Stimulated activated CD4-positive, alpha-beta T cell treated with anti-CD3 and anti-CD28 coated beads, Interleukin-1b, Interleukin-23, amount 100 ng/mL, for 4 hours (primary cell): ENCODE measurements at places on chromosomes 7 and 10.

- no peak for DNase-seq
Observed at GRCh38 chr10:131726967-131727366, 173.8 kb upstream of the PPP2R2D start.

DNA sequence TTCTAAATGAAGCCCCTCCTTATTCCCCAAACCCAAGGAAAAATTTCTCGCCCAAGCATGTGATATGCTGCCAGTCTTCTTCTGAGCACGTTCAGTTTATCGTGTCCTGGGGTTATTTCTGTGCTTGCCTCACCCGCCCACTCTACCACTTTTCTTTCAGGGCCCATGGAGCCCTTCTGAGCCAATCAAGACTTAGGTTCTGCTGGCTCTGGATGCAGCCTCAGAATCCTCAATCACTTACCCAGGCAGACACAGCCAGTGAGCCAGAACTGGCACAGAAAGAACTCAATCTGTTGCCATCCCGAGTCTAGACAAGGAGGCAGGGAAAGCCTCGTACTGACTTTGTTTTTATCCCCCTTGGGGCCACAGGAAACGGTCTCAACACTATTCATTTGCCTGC lies 34.2 kb upstream of the C10orf90 start:
- no peak for DNase-seq

DNA sequence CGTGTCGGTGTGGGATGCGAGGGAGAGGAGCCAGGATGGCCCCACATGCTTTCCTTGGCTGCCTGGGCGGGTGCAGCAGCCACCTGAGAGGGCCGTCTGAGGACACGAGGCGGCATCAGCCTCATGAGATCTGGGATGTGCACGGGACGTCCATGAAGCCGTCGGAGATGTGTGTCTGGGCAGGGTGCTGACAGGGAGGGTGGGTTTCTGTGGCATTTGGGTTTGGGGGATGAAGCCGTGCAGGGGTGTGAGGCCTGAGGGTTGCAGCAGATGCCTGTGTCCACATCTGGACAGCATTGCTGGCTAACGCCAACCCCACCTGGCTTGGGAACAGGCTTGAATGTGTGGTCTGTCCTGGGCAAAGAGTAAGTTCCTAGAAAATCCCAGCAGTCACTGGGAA lies 179.5 kb downstream of the DNAJB6 start:
- DNase-seq: no peak

GRCh38 chr10:124903111-124903510 lies 38.8 kb upstream of the ZRANB1 start:
- DNase-seq: no peak

- no peak for DNase-seq
Observed at GRCh38 chr7:133836666-133837065, 290.5 kb upstream of the LRGUK start.

- DNase-seq: no peak
Observed at GRCh38 chr7:130421684-130422083, 19.1 kb downstream of the CEP41 start.

DNA sequence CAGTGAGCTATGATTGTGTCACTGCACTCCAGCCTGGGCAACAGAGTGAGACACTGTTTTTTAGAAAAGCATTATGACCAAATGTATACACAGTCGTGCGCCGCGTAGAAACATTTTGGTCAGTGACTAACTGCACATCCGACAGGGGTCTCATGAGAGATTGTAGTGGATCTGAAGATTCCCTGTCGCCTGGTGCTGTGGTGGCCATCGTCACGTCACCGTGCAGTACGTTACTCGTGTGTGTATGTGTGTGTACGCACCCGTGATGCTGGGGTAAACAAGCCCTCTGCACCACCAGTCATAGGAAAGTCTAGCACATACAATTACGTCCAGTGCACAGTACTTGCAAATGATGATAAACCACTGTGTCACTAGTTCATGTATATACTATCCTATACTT lies 109.4 kb downstream of the ELFN1 start:
- no peak for DNase-seq

DNA sequence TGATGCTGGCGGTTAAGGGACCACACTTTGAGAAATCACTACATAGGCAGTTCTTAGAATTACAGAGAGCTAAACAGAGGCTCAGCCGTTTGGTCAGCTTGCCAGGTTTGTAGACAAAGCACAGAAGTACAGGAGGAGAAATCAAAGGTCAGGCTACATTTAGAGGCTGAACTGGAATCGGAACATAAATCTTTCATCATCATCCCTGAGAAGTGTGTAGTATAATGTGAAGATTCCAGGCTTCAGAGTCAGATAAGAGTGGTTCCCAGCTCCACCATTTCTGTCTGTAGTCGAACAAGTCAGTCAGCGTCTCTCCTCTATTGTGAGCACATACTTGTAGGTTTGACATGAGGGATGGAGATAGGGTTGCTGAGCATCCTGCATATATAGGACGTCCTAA lies 18.9 kb downstream of the CDK1 start:
- no peak for DNase-seq

GRCh38 chr7:29569648-29570047 lies 6.0 kb downstream of the PRR15 start:
- no peak for DNase-seq
